ENCODE measurements at places on chromosomes 7 and 10. TPM values are rescaled to one million over a fixed set of nuclear protein-coding genes. Genes with fewer than 3 reads are reported as not detected.

SPDYE2B gene
- not detected for total RNA-seq

LIPK gene
- not detected for total RNA-seq

GRCh38 chr10:33277135-33277536 lies 57.3 kb downstream of the NRP1 start:
- H3K4me3 ChIP-seq = no peak overlapping the region
- no peak overlapping the region for H3K27ac ChIP-seq
- no peaks in the 10 kb centered on the region for H3K36me3 ChIP-seq
- DNase-seq = no peak
- H3K27me3 ChIP-seq = peaks cover 29% of the 10 kb centered on the region
- no peaks in the 10 kb centered on the region for H3K4me1 ChIP-seq

- H3K27ac ChIP-seq = no peak overlapping the region
- H3K36me3 ChIP-seq = no peaks in the 10 kb centered on the region
- H3K4me3 ChIP-seq = no peak overlapping the region
Measured at GRCh38 chr7:94195813-94196212, 191.7 kb upstream of the BET1 start.

GRCh38 chr10:124678557-124679240 lies 65.5 kb downstream of the FAM53B start:
- peaks cover 44% of the 10 kb centered on the region for H3K36me3 ChIP-seq
- H3K4me1 ChIP-seq = peaks cover 55% of the 10 kb centered on the region
- DNase-seq = peak; percentile 64

DNA sequence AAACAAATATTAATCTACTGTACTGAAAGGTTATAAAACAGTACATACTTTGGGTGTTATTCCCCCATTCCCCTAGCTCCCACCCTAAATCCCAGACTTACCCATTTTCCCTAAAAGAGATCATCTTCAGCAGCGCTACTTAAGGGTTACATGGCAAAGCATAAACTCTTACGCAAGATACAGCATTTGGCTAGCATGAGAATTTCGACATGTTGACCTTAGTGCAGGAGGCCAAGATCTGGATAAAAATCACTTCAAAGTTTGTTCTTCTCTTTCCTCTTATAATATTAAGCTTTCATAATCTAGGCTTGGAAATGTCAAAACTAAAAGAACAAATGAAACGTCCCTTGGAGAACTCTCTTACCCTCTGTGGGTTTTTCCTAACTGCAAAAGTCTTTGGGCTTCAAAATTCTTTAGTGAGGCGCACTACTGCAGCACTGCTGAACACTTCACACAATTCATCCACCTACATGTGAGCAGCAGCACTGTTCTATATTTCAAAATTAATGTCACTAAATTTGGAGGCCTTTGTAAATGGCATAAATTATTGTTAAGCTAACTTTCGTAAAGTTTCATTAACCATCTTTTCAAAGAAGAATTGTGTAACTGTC lies 59.5 kb upstream of the PDLIM1 start:
- no peaks in the 10 kb centered on the region for H3K36me3 ChIP-seq
- no peak overlapping the region for H3K4me3 ChIP-seq
- peaks cover 10% of the 10 kb centered on the region for H3K27me3 ChIP-seq
- no peak overlapping the region for H3K27ac ChIP-seq

- peaks cover 62% of the 10 kb centered on the region for H3K4me1 ChIP-seq
- H3K36me3 ChIP-seq = peaks cover 19% of the 10 kb centered on the region
- no peak for DNase-seq
- no peak overlapping the region for H3K27ac ChIP-seq
- no peak overlapping the region for H3K4me3 ChIP-seq
Measured at GRCh38 chr10:114519306-114519669, 115.0 kb upstream of the AFAP1L2 start.

- no peak for DNase-seq
- H3K4me3 ChIP-seq = peak overlapping the region; percentile 52
- H3K27me3 ChIP-seq = peaks cover 80% of the 10 kb centered on the region
- H3K27ac ChIP-seq = no peak overlapping the region
Measured at GRCh38 chr7:5421714-5422395, 1.8 kb downstream of the TNRC18 start.

DNA sequence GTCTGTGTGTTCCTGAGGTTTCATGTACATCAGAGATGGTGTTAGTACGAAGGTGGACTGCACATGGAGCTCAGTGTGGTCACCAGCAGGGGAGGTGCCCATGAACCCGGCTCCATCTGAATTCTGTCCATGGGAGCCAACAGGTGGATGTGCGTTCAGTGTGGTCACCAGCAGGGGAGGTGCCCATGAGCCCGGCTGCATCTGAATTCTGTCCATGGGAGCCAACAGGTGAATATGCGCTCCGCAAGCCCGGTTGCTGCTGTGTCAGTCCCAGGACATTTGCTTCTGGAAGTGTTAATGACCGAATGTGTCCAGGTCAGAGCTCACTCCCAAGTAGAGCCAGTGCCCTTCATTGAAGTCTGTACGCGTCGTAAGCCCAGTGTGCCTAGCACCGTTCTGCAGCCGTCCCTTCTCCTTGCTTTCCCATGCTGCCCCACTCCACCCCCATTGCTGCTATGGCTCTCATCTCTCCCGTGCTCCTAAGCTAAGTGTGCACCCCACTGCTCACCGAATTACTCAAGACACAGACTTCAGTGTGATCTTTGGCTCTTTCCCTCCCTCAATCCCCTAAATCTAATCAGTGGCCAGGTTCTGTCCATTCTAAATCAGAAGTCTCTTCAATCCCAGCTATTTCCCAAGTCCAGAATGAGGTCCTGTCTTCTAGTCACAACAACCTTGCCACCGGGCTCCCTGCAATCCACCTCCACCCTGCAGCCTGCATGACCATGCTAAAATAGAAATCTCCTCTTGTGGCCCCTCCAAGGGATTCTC lies 352.4 kb downstream of the TCERG1L start:
- H3K36me3 ChIP-seq = no peaks in the 10 kb centered on the region
- no peaks in the 10 kb centered on the region for H3K27me3 ChIP-seq
- H3K4me3 ChIP-seq = no peak overlapping the region
- no peak overlapping the region for H3K27ac ChIP-seq
- no peaks in the 10 kb centered on the region for H3K4me1 ChIP-seq

GRCh38 chr10:86148117-86148516 lies 218.5 kb downstream of the GRID1 start:
- no peaks in the 10 kb centered on the region for H3K4me1 ChIP-seq
- no peak for DNase-seq
- H3K36me3 ChIP-seq = no peaks in the 10 kb centered on the region
- H3K27ac ChIP-seq = no peak overlapping the region
- no peak overlapping the region for H3K4me3 ChIP-seq
- peaks cover 2% of the 10 kb centered on the region for H3K27me3 ChIP-seq

DNA sequence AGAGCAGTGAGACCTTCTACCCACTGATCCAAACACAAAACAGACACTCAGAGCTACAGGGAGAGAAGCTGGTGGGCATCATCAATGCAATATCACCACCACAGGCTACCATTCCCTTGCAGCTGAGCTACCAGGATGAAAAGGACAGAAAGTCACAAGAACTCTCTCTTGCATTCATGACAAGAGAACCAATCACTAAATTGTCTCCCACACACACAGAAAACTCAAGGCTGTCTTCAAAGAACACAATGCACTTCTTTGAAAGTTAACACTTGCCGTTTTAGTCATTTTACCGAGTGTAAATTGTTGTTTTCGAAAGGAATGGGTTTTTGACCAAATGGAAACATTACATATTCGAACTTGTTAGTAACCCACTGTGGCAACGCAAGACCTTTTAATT lies 626.6 kb downstream of the SORCS1 start:
- no peak overlapping the region for H3K27ac ChIP-seq
- H3K27me3 ChIP-seq = no peaks in the 10 kb centered on the region
- no peaks in the 10 kb centered on the region for H3K36me3 ChIP-seq
- no peaks in the 10 kb centered on the region for H3K4me1 ChIP-seq
- no peak overlapping the region for H3K4me3 ChIP-seq

- peaks cover 9% of the 10 kb centered on the region for H3K4me1 ChIP-seq
- no peak overlapping the region for H3K4me3 ChIP-seq
- H3K27me3 ChIP-seq = no peaks in the 10 kb centered on the region
- H3K27ac ChIP-seq = no peak overlapping the region
Measured at GRCh38 chr7:2049782-2050510, 182.8 kb downstream of the MAD1L1 start.

DNA sequence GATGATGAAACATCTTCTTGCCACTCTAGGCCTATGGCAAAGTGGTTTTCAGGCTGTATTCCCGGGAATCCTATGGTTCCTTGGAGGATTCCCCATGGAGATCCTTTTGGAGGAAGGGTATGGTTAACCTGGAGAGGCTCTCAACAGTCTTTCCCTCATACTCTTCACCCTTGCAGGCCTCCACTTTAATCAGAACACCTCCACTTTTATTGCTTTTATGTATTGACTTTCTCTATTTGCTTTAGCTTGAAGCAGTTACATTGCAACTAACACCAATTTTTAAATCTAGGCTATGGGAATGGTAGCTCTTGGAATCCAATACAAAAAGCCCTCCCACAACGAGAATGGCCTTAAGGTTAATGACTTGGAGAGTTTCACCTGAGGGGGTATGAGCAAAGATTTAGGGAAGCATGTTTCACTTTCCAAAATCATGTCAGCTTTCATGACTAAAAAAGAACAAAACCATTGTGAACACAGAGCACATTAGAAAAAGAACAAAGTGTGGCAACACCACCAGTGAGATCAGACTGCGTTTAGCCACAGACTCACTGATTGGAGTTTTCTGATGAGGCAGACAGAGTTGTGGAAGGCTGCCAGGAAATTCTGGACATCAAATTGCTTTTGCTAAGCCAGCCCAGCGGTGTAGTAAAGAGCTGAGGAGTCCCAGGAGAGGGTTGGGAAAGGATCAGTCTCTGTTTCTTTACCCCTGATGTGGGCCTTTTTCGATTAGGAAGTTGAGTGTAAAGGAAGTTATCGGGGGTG lies 130.4 kb upstream of the BMPER start:
- DNase-seq = no peak
- no peak overlapping the region for H3K4me3 ChIP-seq
- no peak overlapping the region for H3K27ac ChIP-seq
- H3K4me1 ChIP-seq = no peaks in the 10 kb centered on the region
- no peaks in the 10 kb centered on the region for H3K36me3 ChIP-seq

GRCh38 chr10:79322616-79323543 lies 24.4 kb upstream of the PPIF start:
- peaks cover 18% of the 10 kb centered on the region for H3K36me3 ChIP-seq
- peaks cover 72% of the 10 kb centered on the region for H3K4me1 ChIP-seq
- peak overlapping the region; percentile 59 for H3K4me3 ChIP-seq
- H3K27ac ChIP-seq = peak overlapping the region; percentile 97
- DNase-seq = peak; percentile 91

DNA sequence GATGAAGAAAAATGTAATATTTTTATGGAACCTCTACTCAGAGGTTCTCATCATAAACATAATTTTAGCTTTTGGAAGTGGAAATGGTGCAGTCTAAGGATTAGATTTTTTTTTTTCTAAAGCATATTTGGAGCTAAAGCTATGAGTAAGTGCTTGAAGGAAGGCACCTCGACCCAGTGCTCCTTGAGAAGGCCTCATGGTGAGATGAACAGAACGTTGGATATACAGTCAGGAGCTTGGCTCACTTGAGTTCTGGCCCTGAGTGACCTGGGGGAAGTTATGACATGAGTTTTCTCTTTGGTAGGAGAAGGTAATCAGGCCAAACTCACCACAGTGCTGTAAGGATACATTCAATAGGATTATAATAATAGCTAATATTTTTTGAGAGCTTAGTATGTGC lies 163.3 kb downstream of the JCAD start:
- H3K27me3 ChIP-seq = peaks cover 24% of the 10 kb centered on the region
- H3K36me3 ChIP-seq = no peaks in the 10 kb centered on the region
- DNase-seq = no peak
- no peaks in the 10 kb centered on the region for H3K4me1 ChIP-seq
- no peak overlapping the region for H3K27ac ChIP-seq

DNA sequence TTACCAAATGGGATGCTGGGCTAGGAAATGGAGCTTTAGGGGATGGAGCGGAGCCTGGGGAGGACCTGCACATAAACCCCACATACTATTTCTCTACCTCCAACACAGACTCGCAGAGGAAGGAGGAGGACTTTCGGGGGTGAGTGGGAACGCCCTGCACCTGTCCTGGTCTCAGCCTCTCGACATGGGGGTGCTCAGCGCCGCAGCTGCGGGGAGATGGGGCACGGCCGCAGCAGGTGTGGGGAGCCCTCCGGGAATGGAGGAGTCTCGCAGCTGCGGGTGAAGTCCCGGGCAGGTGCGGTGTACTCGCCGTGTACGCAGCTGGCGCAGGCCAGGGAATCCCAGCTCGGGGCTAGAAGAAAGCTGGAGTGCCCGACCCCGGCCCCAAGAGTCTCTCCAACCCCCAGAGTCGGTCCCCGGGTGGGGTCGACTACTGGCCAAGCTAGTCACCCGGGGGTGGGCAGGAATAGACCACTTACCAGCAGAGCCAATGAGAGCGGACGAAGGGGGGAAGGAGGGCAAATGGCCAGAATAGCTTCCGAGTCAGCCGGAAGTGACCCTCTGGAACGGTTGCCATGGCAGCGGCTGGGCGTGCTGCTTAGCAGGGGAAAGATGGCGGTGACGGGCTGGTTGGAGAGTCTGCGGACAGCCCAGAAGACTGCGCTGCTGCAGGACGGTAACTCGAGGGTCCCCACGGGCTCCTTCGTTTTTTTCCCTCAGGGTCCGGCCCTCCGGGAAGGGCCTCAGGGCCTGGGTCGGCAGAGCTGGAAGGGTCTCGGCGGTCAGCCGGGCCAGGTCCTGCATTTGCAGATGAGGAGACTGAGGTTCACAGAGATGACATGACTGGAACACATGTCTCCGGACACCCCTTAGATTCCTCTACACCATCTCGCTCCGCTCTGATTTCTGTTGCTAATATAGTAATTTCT lies at the start of the genes DPCD and POLL:
Gene DPCD (plus strand): TSS at position 597 of the 929 bp plus-strand sequence. CDS start 16 bp downstream, at position 613.
Gene POLL (minus strand): TSS at position 533 of the 929 bp plus-strand sequence. CDS start 897 bp downstream, outside the sequence.
- DNase-seq = peak; percentile 97
- no peaks in the 10 kb centered on the region for H3K27me3 ChIP-seq
- peak within 1 kb of the TSS; percentile 81 for H3K27ac ChIP-seq
- H3K4me1 ChIP-seq = peaks cover 18% of the 10 kb centered on the region

GRCh38 chr10:100945754-100946153 lies 23.6 kb upstream of the SEMA4G start:
- H3K36me3 ChIP-seq = peaks cover 41% of the 10 kb centered on the region
- H3K4me3 ChIP-seq = no peak overlapping the region
- H3K4me1 ChIP-seq = peaks cover 16% of the 10 kb centered on the region
- H3K27me3 ChIP-seq = no peaks in the 10 kb centered on the region
- H3K27ac ChIP-seq = no peak overlapping the region

- H3K4me3 ChIP-seq = no peak overlapping the region
- H3K4me1 ChIP-seq = peaks cover 21% of the 10 kb centered on the region
- H3K36me3 ChIP-seq = peaks cover 2% of the 10 kb centered on the region
- H3K27me3 ChIP-seq = peaks cover 11% of the 10 kb centered on the region
- DNase-seq = no peak
- H3K27ac ChIP-seq = peak overlapping the region; percentile 6
Measured at GRCh38 chr7:130476297-130477150, 15.4 kb upstream of the MEST start.

GRCh38 chr10:49228677-49229076 lies 40.5 kb upstream of the TMEM273 start:
- H3K36me3 ChIP-seq = no peaks in the 10 kb centered on the region
- no peaks in the 10 kb centered on the region for H3K4me1 ChIP-seq
- H3K27ac ChIP-seq = no peak overlapping the region
- DNase-seq = no peak
- H3K27me3 ChIP-seq = peaks cover 16% of the 10 kb centered on the region

GRCh38 chr10:87918254-87918859 lies 54.9 kb downstream of the PTEN start:
- DNase-seq = no peak
- H3K27me3 ChIP-seq = no peaks in the 10 kb centered on the region
- H3K27ac ChIP-seq = no peak overlapping the region

All from activated CD8-positive, alpha-beta memory T cell treated with anti-CD3 and anti-CD28 coated beads, Interleukin-2, amount 10 ng/mL, durations not matched to agents 7 days and 5 days (primary cell).